ENCODE measurements at places on chromosomes 12 and 14. TPM values are rescaled to one million over a fixed set of nuclear protein-coding genes. Genes with fewer than 3 reads are reported as not detected.
A peak's percentile ranks its signal among the peaks of the same experiment; 100 is the strongest.

- peak overlapping the region; percentile 57 for H3K27ac ChIP-seq
- H3K4me1 ChIP-seq = peaks cover 28% of the 10 kb centered on the region
- no peak overlapping the region for H3K4me3 ChIP-seq
- no peak for DNase-seq
- H3K27me3 ChIP-seq = peaks cover 28% of the 10 kb centered on the region
These were observed 70.0 kb downstream of the ARMH4 start for GRCh38 chr14:58082011-58082410.

NPFF gene
- total RNA-seq = not detected

RAD51AP1 gene
- total RNA-seq = 42.8 TPM

DNA sequence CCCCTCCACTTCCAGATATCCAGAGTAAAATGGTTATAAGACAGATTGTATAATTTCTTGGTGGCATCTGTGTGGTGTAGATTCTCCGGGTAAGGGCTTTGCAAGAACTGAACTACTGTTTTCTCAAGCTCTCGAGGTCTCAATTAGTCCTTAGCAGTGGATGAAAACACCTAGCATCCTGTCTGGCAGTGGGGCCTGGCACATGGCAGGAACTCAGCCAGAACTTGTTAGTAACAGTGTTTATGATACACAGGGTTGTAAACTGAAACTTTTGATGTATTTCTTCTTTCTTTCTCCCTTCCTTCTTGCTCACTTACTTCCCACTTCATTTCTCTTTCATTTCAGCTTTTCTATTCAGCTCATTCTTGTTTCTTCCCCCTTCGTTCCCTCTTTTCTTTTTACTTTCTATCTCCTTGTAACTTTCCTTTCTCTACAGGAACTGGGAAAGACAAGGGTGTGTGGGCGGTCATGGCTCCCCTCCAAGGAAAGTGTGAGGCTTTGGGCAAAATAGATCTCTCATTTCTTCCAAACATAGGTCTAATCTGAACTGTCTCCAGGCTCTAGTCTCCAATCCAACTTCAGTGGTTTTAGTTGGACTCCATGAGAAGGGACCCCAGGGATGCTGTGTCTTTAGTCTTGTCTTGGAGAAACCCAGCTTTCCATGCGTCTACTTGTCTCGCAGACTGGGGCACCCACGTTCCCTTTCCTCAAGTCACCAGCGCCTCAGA lies 159.7 kb downstream of the PAH start:
- no peaks in the 10 kb centered on the region for H3K4me1 ChIP-seq
- no peaks in the 10 kb centered on the region for H3K27me3 ChIP-seq
- no peak overlapping the region for H3K4me3 ChIP-seq
- H3K27ac ChIP-seq = no peak overlapping the region
- DNase-seq = no peak

GRCh38 chr14:66131111-66131510 lies 355.1 kb upstream of the CCDC196 start:
- no peaks in the 10 kb centered on the region for H3K36me3 ChIP-seq
- H3K4me1 ChIP-seq = no peaks in the 10 kb centered on the region
- H3K27me3 ChIP-seq = peaks cover 20% of the 10 kb centered on the region
- H3K27ac ChIP-seq = no peak overlapping the region
- DNase-seq = no peak
- H3K4me3 ChIP-seq = no peak overlapping the region

SLCO1B1 gene
- 1.4 TPM for total RNA-seq

GRCh38 chr12:3293446-3294161 lies 197.4 kb upstream of the PRMT8 start:
- peaks cover under 1% of the 10 kb centered on the region for H3K36me3 ChIP-seq
- peaks cover 87% of the 10 kb centered on the region for H3K27me3 ChIP-seq
- H3K4me1 ChIP-seq = no peaks in the 10 kb centered on the region
- no peak for DNase-seq
- H3K27ac ChIP-seq = no peak overlapping the region
- H3K4me3 ChIP-seq = no peak overlapping the region

- no peaks in the 10 kb centered on the region for H3K4me1 ChIP-seq
- DNase-seq = no peak
- H3K27ac ChIP-seq = no peak overlapping the region
- H3K4me3 ChIP-seq = no peak overlapping the region
- H3K27me3 ChIP-seq = no peaks in the 10 kb centered on the region
- H3K36me3 ChIP-seq = no peaks in the 10 kb centered on the region
These were observed 376.2 kb downstream of the DPF3 start for GRCh38 chr14:72517736-72518135.

- no peak for DNase-seq
- H3K27ac ChIP-seq = no peak overlapping the region
- peaks cover 20% of the 10 kb centered on the region for H3K27me3 ChIP-seq
- no peaks in the 10 kb centered on the region for H3K4me1 ChIP-seq
- no peaks in the 10 kb centered on the region for H3K36me3 ChIP-seq
These were observed 70.2 kb upstream of the TBX5 start for GRCh38 chr12:114476159-114476558.

DNA sequence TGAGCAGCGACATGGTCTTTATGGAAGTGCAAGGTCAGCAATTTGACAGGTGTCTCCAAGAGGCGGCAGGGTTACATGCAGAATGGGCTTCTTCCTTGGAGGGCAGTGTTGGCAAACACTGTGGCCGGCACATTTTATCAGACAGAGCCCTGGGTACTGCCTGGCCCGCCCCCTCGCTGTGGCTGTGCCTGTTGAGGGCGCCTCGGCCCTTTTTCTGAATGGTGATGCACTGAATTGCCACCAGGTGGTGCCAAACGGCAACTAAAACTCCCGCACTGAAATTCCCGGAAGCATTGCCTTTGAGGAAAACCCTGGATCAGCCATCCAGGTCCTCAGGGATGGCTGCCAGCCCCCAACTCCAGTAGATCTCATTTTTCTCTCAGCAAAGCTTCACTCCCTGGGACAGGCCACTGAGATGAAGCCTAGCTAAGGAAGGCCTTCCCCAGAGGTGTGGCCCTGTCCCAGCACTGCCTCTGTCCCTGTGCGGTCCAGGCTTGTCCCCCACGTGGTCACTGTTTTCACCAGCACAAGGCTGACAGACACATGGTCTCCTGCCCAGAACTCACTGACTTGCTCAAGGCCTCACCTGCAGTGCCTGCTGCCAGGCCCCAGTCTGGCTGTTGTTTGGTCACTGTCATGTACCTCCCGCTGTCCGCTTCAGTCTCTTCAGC lies 73.6 kb downstream of the TESC start:
- H3K27ac ChIP-seq = peak overlapping the region; percentile 80
- H3K36me3 ChIP-seq = peaks cover 100% of the 10 kb centered on the region
- no peak overlapping the region for H3K4me3 ChIP-seq
- peak; percentile 76 for DNase-seq

- H3K27me3 ChIP-seq = no peaks in the 10 kb centered on the region
- H3K4me3 ChIP-seq = no peak overlapping the region
- H3K4me1 ChIP-seq = peaks cover 20% of the 10 kb centered on the region
These were observed 94.9 kb downstream of the OSBPL8 start for GRCh38 chr12:76464631-76465166.

GRCh38 chr12:85005615-85006014 lies 30.5 kb downstream of the TSPAN19 start:
- H3K27me3 ChIP-seq = no peaks in the 10 kb centered on the region
- no peak overlapping the region for H3K4me3 ChIP-seq
- H3K27ac ChIP-seq = no peak overlapping the region
- H3K36me3 ChIP-seq = no peaks in the 10 kb centered on the region

GRCh38 chr12:82474181-82474797 lies 116.0 kb downstream of the METTL25 start:
- H3K4me3 ChIP-seq = no peak overlapping the region
- no peak for DNase-seq
- peaks cover 13% of the 10 kb centered on the region for H3K4me1 ChIP-seq
- H3K27ac ChIP-seq = no peak overlapping the region
- H3K36me3 ChIP-seq = no peaks in the 10 kb centered on the region

- peak; percentile 73 for DNase-seq
- H3K27me3 ChIP-seq = peaks cover 45% of the 10 kb centered on the region
- H3K4me3 ChIP-seq = no peak overlapping the region
- H3K36me3 ChIP-seq = no peaks in the 10 kb centered on the region
- no peak overlapping the region for H3K27ac ChIP-seq
These were observed 59.4 kb downstream of the ZNF664 start for GRCh38 chr12:124032265-124032886.

DNA sequence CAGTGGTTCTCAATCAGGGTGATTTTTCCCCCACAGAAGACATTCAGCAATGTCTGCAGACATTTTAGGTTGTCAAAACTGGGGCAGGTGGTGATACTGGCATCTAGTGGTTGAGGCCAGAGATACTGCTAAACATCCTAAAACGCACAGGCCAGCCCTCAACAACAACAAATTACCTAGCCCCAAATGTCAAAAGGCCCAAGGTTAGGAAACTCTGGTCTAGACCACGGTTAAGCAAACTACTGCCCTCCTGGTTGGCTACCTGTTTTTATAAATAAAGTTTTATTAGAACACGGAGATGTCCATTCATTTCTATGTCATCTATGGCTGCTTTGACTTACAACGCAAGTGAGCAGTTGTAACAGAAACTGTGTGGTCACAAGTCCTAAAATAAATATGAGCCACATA lies 186.7 kb downstream of the EFCAB11 start:
- H3K27me3 ChIP-seq = no peaks in the 10 kb centered on the region
- no peak overlapping the region for H3K27ac ChIP-seq
- no peaks in the 10 kb centered on the region for H3K36me3 ChIP-seq
- no peaks in the 10 kb centered on the region for H3K4me1 ChIP-seq

RIPK3 gene
- total RNA-seq = 12.6 TPM

GRCh38 chr12:64082866-64083268 lies 139.2 kb downstream of the KICS2 start:
- H3K27ac ChIP-seq = no peak overlapping the region
- H3K27me3 ChIP-seq = no peaks in the 10 kb centered on the region
- no peak for DNase-seq
- peaks cover 9% of the 10 kb centered on the region for H3K36me3 ChIP-seq
- H3K4me1 ChIP-seq = peaks cover 25% of the 10 kb centered on the region

DNA sequence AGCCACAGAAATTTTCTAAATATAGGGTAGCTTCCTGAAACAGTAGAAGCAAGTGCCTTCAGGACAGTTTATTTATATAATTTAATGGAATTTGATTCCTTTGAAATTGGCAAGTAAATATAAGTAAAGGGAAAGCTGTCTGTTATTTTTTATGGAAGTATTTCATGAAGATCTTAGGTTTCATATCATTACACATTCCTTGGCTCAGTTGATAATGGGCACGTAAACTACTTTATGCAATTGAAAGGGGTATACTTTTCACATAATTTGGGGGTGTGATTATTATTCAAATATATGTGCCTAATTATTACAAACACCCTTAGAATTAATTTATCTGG lies 71.1 kb upstream of the RAP1B start:
- no peaks in the 10 kb centered on the region for H3K36me3 ChIP-seq
- no peaks in the 10 kb centered on the region for H3K27me3 ChIP-seq
- H3K4me1 ChIP-seq = peaks cover 7% of the 10 kb centered on the region

DNA sequence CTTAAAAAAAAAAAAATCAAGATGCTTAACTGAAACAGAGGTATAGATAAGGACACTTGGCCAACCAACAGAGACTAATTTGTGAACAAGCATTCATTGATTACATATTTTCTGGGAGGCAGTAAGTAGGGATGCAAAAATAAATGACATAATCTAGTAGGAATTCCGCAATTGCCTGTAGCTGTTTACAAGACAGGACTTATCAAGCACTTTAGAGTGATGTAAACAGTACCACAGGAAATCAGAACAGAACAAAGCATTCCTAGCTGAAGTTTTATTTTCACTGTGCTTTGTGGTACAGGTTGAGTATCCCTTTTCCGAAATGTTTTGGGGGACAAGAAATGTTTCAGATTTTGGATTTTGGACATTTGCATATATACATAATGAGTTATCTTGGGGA lies 68.2 kb upstream of the FGD4 start:
- no peaks in the 10 kb centered on the region for H3K4me1 ChIP-seq
- no peaks in the 10 kb centered on the region for H3K36me3 ChIP-seq
- H3K27ac ChIP-seq = no peak overlapping the region
- no peaks in the 10 kb centered on the region for H3K27me3 ChIP-seq
- DNase-seq = no peak

GRCh38 chr12:102765736-102766135 lies 151.3 kb downstream of the PAH start:
- H3K4me3 ChIP-seq = no peak overlapping the region
- H3K36me3 ChIP-seq = no peaks in the 10 kb centered on the region
- H3K27me3 ChIP-seq = peaks cover 7% of the 10 kb centered on the region
- DNase-seq = no peak
- H3K27ac ChIP-seq = no peak overlapping the region

ALX1 gene
- 2.9 TPM for total RNA-seq

GRCh38 chr12:90333424-90333823 lies 621.6 kb downstream of the CCER1 start:
- no peaks in the 10 kb centered on the region for H3K27me3 ChIP-seq
- H3K27ac ChIP-seq = no peak overlapping the region
- H3K36me3 ChIP-seq = no peaks in the 10 kb centered on the region
- DNase-seq = no peak

- H3K27me3 ChIP-seq = no peaks in the 10 kb centered on the region
- no peaks in the 10 kb centered on the region for H3K4me1 ChIP-seq
- peak; percentile 68 for DNase-seq
These were observed 39.0 kb downstream of the SLCO1B1 start for GRCh38 chr12:21169878-21170472.

DNA sequence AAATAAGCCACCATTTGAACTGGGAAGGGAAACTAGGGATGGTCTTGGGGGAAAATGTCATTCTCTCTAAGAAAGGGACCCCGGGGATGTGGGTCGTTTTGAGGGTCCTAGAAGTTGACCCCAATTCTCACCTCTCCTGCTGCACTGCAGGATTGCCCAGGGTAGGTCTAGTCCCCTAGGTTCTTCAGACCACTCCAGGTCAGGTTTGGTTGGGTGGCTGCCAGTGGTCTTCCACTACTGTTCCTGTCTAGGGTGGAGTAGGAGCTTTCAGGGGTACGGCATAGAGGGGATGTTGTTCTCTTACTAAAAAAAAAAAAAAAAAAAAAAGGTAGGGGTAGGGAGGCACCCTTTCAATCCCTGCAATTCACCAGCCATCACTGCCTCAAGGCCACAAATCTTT lies 7.3 kb downstream of the HOXC8 start:
- peaks cover 11% of the 10 kb centered on the region for H3K36me3 ChIP-seq
- H3K27ac ChIP-seq = no peak overlapping the region
- peaks cover 8% of the 10 kb centered on the region for H3K4me1 ChIP-seq
- H3K27me3 ChIP-seq = peaks cover 80% of the 10 kb centered on the region

TPH2 gene
- 0.38 TPM for total RNA-seq

DNA sequence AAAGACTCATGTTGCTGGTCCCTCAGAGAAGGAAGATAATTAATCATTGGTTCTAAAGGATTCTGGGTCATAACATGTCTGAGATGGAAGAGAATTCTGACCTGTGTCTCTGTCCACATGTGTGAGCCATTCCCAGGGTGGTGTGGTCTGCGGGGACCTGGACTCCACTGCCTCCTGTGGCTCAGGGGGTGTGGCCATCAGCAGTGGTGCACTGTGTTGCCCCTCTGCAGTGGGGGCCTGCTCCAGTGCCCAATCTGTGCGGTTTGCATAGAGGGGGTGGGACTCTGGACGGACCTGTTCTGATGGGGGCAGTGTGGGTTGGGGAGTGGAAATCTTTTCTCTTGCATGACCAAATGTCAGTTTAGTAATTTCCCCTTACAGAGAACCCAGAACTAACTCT lies 13.5 kb downstream of the KRT85 start:
- no peak overlapping the region for H3K4me3 ChIP-seq
- DNase-seq = no peak
- no peaks in the 10 kb centered on the region for H3K36me3 ChIP-seq
- no peaks in the 10 kb centered on the region for H3K27me3 ChIP-seq

Measured in Calu3 (cell line).